ENCODE measurements at places on chromosomes 6 and 20. TPM values are rescaled to one million over a fixed set of nuclear protein-coding genes. Genes with fewer than 3 reads are reported as not detected.

GRCh38 chr6:124977067-124977908 lies 15.1 kb downstream of the RNF217 start:
- no peak for DNase-seq

DNA sequence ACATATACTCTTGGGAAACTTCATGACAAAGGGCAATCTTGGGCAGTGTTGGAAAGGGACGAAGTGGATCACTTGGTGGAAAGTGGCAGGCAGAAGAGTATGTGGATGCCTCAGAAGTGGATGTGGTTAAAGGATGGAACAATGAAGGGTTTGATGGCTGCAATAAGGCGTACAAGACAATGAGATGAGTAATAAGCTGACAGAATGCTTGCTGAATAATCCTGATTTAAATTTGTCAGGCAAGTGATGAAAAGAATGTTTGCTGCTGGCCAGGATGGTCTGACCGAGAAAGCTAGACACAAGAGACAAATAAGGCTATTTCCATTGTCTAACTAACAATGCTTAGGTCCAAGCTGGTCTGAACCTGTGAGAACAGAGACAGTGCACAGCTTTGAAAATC lies 61.6 kb upstream of the CEP85L start:
- DNase-seq, result peak; percentile 55

- peak; percentile 49 for DNase-seq
These were observed 6.8 kb upstream of the MRPS10 start for GRCh38 chr6:42224222-42225028.

HLA-A gene
- total RNA-seq, result 1,534 TPM

DNA sequence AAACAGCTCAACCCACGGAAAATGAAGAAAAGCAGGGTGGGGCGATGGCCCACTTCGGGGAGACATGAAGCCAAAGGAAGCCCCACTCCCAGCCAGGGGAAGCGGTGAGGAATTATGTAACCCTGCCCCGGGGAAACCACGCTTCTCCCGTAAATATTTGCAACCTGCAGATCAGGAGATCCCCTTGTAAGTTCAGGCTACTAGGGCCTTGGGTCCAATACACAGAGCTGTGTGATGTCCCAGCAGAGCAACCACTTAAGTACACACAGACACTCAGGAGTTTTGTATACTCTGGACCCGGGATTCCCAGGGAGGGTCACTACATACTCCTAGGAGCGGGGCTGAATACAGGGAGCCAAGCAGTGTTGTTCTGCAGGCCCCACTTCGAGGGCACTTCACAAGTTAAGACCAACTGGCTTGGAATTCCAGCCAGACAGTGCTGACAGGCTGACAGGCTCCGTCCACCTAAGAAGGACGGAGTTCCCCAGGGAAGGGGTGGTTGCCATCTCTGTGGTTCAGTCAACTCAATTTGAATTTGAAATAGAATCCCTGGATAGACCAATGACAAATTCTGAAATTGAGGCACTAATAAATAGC lies 301.4 kb upstream of the THEMIS start:
- DNase-seq, result no peak

DNA sequence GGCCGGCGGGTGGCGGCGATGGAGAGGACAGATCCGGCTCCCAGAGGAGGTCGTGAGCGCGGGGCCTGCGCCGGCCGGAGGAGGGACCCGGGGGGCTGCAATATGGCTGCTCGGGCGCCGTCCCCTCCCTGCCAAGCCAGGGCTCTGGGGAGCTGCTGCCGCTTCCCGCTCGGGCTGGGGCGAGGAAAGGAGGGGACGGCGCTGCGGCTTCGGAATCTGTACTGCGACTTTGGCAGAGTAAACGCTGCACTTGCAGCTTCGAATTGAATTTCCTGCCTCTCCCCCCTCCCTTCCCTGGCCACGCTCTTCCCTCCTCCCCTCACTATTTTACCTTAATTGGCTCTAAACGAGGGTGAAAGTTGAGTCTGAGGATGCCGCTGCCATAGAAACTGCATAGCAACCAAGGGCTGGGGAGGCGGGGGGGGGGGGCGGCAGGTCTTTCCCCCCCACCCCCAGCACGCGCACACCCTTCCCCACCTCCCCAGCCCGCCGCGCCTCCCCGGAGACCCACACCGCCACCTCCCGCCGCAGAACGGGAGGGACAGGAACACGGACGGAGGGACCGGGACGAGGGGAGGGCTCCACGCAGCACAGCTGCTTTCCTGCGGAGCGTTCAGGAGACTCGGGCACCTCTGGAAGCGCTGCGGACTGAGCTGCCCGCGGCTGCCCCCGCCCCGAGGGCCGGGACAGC lies 93.9 kb downstream of the RNASET2 start:
- no peak for DNase-seq

GRCh38 chr20:9597547-9597946 lies 83.2 kb downstream of the LAMP5 start:
- no peak for DNase-seq

DNA sequence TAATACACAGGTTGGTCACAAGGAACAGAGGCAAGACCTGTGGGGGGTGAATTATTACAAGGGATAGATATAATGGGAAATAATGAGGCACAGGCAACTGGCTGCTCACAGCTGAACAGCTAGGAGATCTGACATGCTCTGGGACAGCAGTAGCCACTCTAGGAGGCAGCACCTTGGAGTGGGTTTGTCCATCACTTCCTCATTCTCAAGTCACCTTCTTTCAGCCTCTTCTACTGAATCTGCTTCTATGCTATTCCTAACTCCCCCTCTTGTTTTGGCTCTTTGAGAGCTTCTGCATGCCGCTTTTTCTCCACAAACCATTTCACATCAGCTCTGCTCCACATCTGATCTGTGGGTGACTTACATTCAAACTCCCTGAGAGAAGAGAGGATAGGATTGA lies 345.5 kb upstream of the MAP3K7 start:
- DNase-seq, result no peak

DNA sequence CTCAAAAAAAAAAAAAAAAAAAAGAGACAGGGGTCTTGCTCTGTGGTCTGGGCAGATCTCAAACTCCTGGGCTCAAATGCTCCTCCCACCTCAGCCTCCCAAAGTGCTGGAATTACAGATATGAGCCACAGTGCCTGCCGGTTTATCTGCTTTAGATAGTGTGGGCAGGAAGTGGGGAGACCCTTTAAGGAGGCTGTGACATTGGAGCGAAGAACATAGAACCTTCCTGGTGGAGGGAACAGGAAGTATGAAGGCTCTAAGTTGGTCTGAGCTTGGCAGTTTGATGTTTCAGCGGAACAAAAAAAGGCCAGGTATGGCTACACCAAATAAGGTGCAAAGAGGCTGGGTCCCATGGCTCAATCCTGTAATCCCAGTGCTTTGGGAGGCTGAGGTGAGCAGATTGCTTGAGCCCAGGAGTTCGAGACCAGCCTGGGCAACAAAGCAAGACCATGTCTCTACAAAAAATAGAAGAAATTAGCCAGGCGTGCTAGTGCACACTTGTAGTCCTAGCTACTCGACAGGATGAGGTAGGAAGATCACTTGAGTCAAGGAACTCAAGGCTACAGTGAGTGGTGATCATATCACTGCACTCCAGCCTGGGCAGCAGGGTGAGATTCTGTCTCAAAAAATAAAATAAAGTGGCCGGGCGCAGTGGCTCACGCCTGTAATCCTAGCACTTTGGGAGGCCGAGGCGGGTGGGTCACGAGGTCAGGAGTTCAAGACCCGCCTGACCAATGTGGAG lies 8.7 kb upstream of the ZMYND8 start:
- no peak for DNase-seq

GRCh38 chr6:165694296-165694695 lies 31.3 kb upstream of the PDE10A start:
- no peak for DNase-seq

DNA sequence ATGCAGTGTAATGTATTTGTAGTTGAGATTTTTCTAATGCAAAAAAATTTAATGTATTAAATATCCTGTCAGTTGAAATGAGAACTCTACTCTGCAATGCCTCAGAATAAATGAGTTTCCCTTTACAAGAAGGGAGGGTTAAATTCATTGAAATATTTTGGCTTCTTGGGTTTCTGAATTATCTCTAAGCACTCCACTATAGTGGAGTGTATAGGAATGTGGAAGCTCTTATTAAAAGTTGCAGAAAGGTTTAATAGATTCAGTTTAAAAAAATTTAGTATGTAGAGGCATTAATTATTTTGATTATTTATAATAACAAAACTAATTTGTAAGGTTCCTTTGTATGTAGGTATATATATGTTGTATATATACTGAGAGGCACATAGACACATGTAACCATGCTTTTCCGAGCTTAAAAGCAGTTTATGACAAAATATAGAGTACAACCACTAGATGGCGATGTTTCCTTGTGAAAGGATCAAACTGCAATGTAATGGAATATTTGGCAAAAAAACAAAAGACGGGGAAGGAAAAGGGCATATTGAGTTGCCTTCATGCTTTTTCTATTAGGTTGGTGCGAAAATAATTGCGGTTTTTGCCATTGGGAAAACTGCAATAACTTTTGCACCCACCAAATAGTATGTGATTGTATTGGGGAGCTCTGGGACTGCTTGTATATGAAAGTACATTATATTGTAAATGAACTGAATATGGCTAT lies 144.2 kb downstream of the MYO6 start:
- DNase-seq, result no peak

GRCh38 chr6:20402342-20403069 lies 827 bp downstream of the E2F3 start:
- peak; percentile 74 for DNase-seq

GRCh38 chr20:62132421-62132820 lies 10.1 kb downstream of the LSM14B start:
- DNase-seq, result no peak

GRCh38 chr6:33277663-33278391 lies 904 bp downstream of the B3GALT4 start:
- no peak for DNase-seq

GRCh38 chr20:32052778-32053362 lies 828 bp downstream of the HCK start:
- DNase-seq, result no peak

GRCh38 chr6:114344971-114345275 lies 2.1 kb upstream of the HS3ST5 start:
- DNase-seq, result no peak

- no peak for DNase-seq
These were observed 7.4 kb upstream of the ZNFX1 start for GRCh38 chr20:49285233-49285668.

PRSS35 gene
- 1.1 TPM for total RNA-seq

- DNase-seq, result peak; percentile 64
These were observed 87.2 kb downstream of the FKBP5 start for GRCh38 chr6:35601331-35602132.

CRISP3 gene
- not detected for total RNA-seq

DNA sequence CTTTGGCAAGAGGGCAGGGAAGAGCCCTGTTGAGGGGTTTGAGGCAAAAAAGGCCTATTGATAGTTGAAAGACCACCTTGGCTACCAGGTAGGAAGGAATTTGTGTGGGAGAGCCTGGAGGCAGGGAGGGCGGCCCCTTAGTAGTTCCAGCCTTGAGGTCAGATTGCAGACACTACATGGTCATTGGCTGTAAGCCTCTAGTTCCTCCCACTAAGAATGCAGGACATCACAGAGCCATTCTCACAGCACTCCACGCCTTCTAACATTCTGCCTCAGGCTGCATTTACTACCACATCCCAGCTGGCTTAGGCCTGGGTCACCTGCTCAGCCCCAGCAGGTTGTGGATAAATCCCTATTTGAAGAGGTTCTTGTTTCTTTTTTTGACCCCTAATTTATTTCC lies 91.0 kb upstream of the SNX9 start:
- no peak for DNase-seq

DNA sequence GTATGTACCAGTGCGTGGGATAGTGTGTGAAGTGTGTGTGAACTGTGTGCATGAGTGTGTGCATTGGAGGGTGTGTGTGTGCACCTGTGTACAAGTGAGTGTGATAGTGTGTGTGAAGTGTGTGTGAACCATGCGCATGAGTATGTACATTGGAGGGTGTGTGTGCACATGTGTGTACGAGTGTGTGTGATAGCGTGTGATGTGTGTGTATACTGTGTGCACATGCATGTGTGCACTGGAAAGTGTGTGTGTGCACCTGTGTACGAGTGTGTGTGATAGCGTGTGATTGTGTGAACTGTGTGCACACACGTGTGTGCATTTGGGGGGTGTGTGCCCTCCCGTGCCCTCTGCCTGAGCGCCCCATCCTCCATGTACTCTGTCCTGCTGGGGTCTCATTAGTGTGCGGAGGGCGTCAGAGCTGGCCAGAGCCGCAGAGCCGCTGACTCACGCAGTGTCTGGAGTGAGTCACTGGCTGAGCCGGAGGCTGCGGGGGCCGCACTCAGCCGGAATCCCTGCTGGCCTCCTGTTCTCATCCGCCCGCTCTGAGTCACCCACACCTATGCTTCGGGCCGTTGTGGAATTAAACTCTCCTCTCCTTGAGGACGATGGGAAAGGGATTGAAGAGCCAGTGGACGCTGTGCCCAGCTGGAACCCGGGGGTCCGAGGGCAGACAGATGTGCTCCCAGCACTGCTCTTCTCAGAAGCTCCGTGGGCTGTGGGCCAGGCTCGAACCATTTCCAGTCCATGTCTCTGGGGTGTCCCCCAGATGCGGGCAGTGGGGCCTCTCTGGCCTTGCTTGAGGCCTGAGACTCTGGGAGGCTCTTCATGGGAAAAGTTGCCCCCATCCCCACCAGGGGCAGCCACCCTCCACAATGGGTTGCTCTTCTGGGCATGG lies 27.3 kb upstream of the STX16 start:
- DNase-seq, result peak; percentile 88

GRCh38 chr6:115796829-115797228 lies 263.9 kb downstream of the FRK start:
- DNase-seq, result no peak

DNA sequence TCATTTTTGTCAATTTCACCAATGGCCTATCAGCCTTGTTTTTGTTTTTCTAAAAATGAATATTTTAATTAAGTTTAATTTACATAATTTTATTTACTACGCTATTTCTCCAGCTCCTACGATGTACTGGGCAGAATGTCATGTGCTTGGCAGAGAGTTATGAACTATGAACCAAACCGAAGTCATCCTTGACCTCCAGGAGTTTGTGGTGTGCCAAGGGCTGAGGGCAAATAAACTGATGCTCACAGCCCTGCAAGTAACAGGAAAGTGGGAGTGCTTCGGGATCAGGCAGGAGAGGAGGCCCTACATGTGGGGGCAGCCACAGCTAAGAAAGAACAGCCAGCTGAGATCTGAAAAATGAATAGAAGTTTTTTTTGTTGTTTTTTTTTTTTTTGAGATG lies 38.6 kb downstream of the ZNF217 start:
- DNase-seq, result no peak

- no peak for DNase-seq
These were observed 10.9 kb downstream of the FKBP1A start for GRCh38 chr20:1381753-1382591.

SLC18B1 gene
- 4.2 TPM for total RNA-seq

SLC22A1 gene
- total RNA-seq, result not detected

GRCh38 chr6:47091886-47092668 lies 49.9 kb upstream of the ADGRF1 start:
- DNase-seq, result no peak

DNA sequence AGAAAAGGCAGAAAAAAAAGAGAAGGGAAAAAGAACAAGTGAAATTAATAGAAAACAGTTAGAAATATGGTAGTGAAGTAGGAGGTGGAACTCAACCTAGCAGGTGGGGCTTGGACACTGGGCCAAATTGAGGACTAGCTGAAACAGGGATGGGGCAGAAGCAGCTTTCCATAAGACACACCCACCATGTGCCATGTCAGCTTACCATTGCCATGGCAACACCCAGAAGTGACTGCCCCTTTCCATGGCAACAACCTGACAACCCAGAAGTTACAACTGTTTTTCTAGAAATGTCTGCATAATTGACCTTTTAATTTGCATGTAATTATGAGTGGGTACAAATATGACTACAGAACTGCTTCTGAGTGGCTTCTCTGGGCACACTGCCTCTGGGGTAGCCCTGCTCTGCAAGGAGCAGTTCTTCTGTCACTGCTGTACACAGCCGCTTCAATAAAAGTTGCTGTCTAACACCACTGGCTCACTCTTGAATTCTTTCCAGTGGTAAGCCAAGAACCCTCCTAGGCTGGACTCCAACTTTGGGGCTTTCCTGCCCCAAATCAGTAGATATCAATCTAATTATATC lies 35.9 kb upstream of the SLC24A3 start:
- DNase-seq, result no peak
